Tibial nerve (tissue), 4 donors: ENCODE measurements at places on chromosomes 1 and 21.

DNA sequence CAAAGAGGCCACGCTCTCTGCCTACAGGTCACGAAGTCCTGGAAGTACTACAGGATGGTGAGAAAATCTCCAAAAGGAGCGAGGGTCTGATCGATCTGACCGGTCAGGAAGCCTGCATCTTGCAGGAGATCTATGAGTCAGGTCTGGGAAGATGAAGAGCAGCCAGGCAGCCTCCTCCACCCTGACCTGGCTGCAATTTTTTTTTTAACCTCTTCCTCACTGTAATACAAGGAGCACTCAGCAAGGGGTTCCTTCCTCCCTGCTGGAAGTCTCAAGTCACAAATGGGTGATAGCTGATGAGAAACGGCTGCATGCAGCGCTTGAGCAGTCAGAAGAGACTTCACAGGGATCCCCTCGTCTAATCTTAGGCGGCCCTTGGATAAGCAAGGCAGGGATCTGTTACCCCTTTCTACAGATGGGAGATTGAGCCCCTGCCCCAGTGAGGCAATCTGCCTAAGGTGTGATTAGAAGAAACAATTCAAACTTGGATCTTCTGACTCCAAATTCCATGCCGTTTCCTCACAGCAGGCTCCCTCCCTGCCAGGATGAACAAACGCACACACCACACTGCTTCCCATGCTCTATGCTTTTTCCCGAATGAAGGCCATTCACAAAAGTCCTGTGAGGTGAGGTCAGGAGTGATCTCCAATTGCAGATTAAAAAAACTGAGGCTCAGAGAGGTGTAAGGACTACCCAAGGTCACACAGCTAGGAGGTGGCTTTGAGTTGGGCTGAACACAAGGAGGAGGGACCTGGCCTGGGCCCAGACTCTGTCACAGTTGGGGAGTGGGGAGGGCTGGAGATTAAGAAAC lies 48.3 kb downstream of the ECE1 start:
- no peak for DNase-seq
- no peak overlapping the region for H3K4me3 ChIP-seq
- no peaks in the 10 kb centered on the region for H3K4me1 ChIP-seq
- H3K36me3 ChIP-seq: no peaks in the 10 kb centered on the region
- no peaks in the 10 kb centered on the region for H3K27me3 ChIP-seq

DNA sequence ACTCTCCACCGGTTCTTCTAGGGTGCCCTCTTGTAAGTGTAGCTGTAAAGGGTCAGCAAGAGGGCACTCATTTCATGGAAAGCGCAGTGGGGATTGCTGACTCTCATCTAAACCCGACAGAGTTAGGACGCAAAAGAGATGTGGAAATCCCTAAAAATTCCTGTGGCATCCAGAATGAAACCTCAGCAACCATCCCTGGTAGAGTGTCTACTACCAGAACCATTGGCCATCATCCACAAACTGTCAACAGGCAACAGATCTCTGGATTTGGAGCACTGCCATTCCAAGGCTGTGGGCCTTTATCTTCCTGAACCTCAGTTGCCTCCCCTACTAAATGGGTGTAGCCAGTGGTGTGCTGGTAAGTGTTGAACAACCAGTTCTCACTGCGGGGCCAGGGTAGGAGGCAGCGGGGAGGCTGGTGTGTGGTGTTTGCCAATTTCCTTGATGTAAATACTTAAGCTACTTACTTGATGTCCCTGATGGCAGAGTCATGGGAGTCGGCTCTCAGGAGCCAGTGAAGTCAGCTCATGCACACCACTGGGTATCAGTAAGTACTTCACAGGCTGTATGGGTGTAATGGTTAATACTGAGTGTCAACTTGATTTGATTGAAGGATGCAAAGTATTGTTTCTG lies 195.8 kb downstream of the KAZN start:
- no peak overlapping the region for H3K4me3 ChIP-seq
- H3K4me1 ChIP-seq: no peaks in the 10 kb centered on the region
- H3K36me3 ChIP-seq: no peaks in the 10 kb centered on the region

DNA sequence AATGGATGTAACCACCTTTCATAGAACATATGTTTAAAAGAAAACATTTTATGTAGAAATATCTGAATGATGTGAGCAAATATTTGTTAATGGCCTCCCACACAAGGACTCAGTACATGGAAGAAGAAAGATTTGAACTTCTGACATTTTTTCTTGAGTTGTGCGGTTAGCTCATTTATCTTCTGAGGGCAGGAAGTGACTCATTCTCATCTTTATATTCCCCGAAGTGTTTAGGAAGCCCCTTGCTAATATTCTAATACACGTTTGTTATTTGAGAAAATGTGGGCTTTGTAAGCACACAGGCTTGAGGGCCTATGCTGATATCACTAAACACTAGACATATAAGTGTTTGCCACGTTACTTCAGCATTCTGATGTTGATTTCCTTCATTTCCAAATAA lies 392.5 kb upstream of the PTBP2 start:
- no peak overlapping the region for H3K27ac ChIP-seq
- no peak overlapping the region for H3K4me3 ChIP-seq
- no peaks in the 10 kb centered on the region for H3K36me3 ChIP-seq
- DNase-seq: no peak
- H3K27me3 ChIP-seq: no peaks in the 10 kb centered on the region

DNA sequence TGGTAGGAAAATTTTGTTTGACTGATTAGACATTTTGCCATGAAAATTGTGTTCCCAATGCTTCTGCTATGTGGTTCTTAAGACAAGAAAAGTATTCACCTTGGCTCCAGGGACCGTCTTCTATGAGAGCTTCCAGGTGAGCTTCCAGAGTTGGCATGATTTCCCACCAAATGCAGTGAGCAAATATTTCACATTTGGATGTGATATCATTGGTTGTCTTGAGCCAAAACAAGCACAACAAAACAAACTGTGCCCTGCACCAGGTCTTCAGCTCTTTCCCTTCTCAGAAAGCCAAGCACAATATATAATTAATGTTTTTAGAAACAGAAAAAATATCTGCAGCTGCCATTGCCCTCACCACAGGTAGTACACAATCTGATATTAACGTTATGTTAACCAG lies 1009.0 kb downstream of the PLA2G4A start:
- no peaks in the 10 kb centered on the region for H3K4me1 ChIP-seq
- H3K36me3 ChIP-seq: no peaks in the 10 kb centered on the region
- H3K4me3 ChIP-seq: no peak overlapping the region
- H3K27ac ChIP-seq: peak overlapping the region; percentile 76

DNA sequence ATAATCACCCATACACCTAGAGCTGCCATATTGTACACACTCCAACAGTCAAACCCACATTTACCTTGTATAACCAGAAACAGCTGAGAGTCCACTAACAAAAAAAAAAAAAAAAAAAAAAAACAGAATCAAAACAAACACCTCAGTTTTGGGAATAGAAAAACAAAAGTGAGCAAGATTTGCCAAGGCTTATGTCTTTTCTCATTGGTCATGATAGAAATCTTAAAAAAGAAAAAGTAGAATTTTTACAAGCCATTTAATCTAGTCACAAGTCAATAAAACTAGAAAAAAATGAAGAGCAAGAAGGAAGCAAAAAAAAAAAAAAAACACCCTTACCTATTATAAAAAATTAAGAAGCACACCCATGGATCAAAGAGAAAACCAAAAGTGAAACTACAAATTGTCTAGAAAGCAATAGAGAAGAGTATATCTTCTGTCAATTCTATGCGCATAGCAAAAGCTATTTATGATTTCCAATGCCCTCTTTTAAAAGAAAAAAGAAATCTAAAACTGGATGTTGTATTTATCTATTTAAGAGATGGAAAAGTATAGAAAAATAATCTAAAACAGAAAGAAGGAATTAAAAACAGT lies 113.2 kb upstream of the GALNT2 start:
- H3K27me3 ChIP-seq: no peaks in the 10 kb centered on the region
- no peaks in the 10 kb centered on the region for H3K4me1 ChIP-seq
- DNase-seq: no peak

DNA sequence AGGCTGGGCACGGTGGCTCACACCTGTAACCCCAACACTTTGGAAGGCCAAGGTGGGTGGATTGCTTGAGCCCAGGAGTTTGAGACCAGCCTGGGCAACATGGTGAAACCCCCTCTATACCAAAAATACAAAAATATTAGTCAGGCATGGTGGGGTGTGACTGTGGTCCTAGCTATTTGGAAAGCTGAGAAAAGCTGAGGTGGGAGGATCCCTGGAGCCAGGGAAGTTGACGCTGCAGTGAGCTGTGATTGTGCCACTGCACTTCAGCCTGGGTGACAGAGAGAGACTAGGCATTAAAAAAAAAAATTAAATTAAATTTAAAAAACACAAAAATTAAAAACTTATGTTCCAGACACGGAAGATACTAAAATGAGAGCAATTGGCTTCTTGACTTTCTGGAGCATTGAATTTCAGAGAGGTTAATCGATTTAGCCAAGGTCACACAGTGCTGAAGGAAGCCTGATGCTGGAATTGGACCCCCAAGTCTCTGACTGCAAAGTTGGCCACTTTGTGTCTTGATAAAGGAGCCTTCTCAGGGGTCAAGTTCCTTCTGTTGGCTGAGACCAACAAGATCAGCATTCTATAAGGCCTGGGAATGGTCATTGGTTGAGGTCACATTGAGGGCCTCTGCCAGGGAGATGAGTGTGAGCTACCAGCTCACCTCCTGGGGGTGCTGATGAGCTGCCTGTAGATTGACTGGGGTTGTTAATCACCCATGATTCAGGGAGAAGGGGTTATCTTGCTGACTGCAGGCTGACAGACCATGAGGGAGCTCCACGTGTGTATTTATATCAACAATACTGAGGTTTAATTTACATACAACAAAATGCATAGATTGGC lies 54.3 kb downstream of the RPS6KA1 start:
- no peaks in the 10 kb centered on the region for H3K36me3 ChIP-seq
- no peaks in the 10 kb centered on the region for H3K4me1 ChIP-seq
- no peaks in the 10 kb centered on the region for H3K27me3 ChIP-seq
- H3K4me3 ChIP-seq: no peak overlapping the region
- no peak overlapping the region for H3K27ac ChIP-seq

DNA sequence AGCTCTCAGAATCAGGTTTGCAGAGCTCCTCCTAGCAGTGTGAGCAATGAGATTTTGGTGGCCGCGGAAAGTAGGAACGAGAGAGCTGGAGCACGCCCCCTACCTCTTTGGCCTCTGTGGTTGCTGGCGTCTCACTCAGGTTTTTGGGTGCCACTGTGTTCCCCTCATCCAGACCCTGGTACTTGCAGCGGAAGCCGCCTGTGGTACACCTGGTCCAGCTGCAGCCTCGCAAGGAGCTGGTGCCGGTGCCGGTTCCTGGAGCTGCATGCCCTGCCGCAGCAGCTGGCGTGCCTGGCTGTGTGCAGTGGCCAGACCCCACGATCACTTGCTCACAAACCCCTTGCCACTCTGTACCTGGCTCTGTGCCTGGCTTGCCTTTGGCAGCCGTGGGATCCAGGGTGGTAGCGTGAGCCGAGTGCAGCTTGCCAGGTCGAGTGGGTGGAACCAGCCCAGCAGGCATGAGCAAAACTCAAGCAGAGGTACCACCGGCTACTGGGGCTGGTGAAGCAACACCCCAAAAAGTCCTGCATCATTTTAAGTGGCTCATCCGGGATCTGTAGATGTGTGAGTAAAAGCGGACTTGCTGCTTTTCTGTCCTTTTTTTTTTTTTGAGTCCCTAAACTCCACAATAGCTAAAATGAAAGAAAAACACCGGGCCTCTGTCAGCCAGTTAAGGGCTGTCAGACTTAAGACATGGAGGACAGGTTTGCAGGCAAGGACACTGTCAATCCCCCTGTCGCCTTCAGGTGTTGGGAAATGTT lies 844.9 kb downstream of the KCNT2 start:
- no peak overlapping the region for H3K27ac ChIP-seq
- H3K36me3 ChIP-seq: no peaks in the 10 kb centered on the region
- H3K4me3 ChIP-seq: no peak overlapping the region
- no peaks in the 10 kb centered on the region for H3K4me1 ChIP-seq
- H3K27me3 ChIP-seq: no peaks in the 10 kb centered on the region

GRCh38 chr1:205312866-205313562 lies 8.5 kb downstream of the NUAK2 start:
- no peak for DNase-seq
- H3K4me3 ChIP-seq: peak overlapping the region; percentile 21
- H3K4me1 ChIP-seq: peaks cover 25% of the 10 kb centered on the region
- H3K27me3 ChIP-seq: no peaks in the 10 kb centered on the region

DNA sequence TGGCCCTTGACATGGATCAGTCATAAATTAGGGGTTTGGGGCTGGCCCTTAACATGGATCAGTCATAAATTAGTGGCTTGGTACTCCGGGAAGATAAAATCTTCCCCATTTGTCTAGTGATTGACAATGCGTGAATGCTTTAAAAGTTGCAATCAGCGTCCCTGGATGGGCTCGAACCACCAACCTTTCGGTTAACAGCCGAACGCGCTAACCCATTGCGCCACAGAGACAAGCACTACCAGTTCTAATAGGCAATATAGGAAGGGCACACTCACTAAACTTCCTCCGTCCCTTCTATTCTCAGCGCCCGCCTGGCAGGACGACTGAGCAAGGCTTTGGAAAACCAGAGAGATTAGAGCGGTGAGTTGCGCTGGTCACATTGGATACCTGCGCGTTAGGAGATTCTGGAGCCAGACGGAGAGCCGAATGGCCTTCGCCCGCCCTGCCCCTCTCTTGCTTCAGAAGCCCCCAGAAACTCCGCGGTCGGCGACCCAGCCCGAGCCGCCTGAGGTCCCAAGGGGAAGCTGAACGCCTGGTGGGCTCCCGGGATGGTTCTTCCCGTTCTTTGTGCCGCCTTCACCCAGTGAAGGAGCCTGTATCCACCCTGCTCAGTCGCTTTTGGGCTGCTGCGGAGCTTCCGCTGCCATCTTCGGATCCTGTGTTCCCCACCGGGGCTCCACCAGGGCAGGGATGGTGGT lies 235.9 kb downstream of the FAM72C start:
- DNase-seq: no peak
- no peak overlapping the region for H3K4me3 ChIP-seq
- H3K27ac ChIP-seq: no peak overlapping the region
- H3K36me3 ChIP-seq: no peaks in the 10 kb centered on the region
- no peaks in the 10 kb centered on the region for H3K4me1 ChIP-seq

- H3K27me3 ChIP-seq: no peaks in the 10 kb centered on the region
- no peaks in the 10 kb centered on the region for H3K36me3 ChIP-seq
- no peak overlapping the region for H3K4me3 ChIP-seq
- no peak overlapping the region for H3K27ac ChIP-seq
- no peak for DNase-seq
- no peaks in the 10 kb centered on the region for H3K4me1 ChIP-seq
These were observed 68.6 kb downstream of the ZC3H11B start for GRCh38 chr1:219544163-219544846.

- no peaks in the 10 kb centered on the region for H3K27me3 ChIP-seq
- no peak overlapping the region for H3K4me3 ChIP-seq
- peaks cover 76% of the 10 kb centered on the region for H3K4me1 ChIP-seq
- peak overlapping the region; percentile 27 for H3K27ac ChIP-seq
- no peaks in the 10 kb centered on the region for H3K36me3 ChIP-seq
These were observed 144.6 kb downstream of the NFIA start for GRCh38 chr1:61226791-61227567.
